ENCODE measurements at places on chromosomes 16 and 17.
A peak's percentile ranks its signal among the peaks of the same experiment; 100 is the strongest.

GRCh38 chr16:78065319-78065718 lies 34.1 kb upstream of the WWOX start:
- H3K27me3 ChIP-seq: no peaks in the 10 kb centered on the region
- no peak overlapping the region for H3K4me3 ChIP-seq
- no peaks in the 10 kb centered on the region for H3K36me3 ChIP-seq
- H3K4me1 ChIP-seq: no peaks in the 10 kb centered on the region
- no peak for DNase-seq

GRCh38 chr17:539066-539465 lies 175.6 kb downstream of the VPS53 start:
- DNase-seq: no peak
- no peak overlapping the region for H3K27ac ChIP-seq

DNA sequence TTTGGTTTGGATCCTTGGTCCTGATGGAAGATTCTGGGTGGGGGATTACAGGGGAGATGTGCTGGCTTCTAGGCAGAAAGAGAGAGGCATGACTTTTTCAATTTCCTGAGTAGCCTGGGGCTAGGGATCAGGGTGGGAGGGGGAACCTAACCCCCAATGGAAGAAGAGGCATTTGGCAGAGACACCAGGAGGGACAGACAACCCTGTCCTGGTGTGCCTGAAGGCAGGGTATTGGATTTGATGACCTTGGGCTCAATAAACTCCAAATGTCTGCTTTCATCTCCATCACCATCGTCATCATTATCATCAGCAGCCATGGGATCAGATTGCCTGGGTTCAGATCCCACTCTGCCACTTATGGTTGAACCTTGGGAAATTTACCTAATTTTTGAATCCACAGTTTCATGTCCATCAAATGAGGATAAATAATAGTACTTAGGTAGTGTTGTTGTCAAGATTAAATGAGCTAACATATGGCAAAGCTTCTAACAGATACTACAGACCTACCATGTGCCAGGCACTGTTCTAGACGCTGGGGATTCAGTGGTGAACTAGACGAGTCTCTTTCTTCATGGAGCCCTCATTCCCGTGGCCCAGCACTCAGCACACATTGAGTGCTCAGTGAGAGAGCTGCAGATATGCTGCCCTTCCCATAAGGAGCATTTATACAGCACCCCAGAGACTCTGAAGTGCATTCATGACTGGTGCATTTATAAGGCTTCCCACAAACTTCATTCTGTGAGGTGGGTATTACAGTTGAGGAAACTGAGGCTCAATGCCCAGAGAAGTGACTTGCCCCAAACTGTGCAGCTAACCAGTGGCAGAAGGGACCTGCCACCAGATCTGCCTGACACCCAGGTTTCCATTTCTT lies 26.8 kb downstream of the IGFBP4 start:
- DNase-seq: no peak
- no peak overlapping the region for H3K4me3 ChIP-seq
- no peaks in the 10 kb centered on the region for H3K27me3 ChIP-seq
- no peak overlapping the region for H3K27ac ChIP-seq

DNA sequence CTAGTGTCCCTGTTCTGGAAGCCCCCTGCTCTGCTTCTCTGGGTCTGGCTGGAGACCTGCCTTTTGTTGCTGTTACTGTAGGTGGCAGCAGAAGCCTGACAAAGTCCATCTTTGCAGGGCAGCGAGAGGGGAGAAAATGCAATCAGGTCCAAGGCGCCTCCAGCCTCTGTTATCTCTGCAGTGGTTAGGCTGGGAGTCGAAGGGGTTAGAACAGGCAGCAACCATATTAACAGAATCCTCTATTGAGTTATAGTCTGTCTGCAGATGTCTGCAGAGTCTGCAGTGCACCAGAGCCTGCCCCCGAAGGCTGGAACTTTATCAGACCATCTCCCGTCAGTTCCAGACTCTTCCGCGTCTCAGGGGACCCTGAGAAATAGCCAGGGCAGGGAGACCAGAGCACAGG lies 404.9 kb upstream of the EEF2KMT start:
- H3K27me3 ChIP-seq: no peaks in the 10 kb centered on the region
- no peaks in the 10 kb centered on the region for H3K36me3 ChIP-seq
- DNase-seq: no peak
- no peak overlapping the region for H3K4me3 ChIP-seq

GRCh38 chr17:17491546-17491988 lies 4.6 kb downstream of the RASD1 start:
- H3K27ac ChIP-seq: no peak overlapping the region
- no peak overlapping the region for H3K4me3 ChIP-seq
- no peaks in the 10 kb centered on the region for H3K27me3 ChIP-seq

- DNase-seq: no peak
- H3K36me3 ChIP-seq: no peaks in the 10 kb centered on the region
- H3K27me3 ChIP-seq: peaks cover 24% of the 10 kb centered on the region
These were observed 20.7 kb upstream of the TVP23A start for GRCh38 chr16:10839279-10839666.

DNA sequence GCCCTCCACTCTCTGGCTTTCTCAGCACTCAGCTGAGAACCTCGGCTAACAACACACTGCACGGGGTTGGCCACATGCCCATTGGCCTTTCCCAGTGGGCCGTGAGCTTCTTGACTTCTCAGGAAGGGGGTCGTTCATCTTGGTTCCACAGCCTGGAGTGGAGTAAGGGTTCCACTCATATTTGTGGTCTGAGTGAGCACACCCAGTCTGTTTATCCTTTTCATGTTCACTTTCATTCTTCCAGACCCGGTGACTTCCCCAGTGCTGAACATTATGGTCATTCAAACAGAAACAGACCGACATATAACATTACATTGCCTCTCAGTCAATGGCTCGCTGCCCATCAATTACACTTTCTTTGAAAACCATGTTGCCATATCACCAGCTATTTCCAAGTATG lies 8.2 kb downstream of the MILR1 start:
- no peaks in the 10 kb centered on the region for H3K4me1 ChIP-seq
- no peaks in the 10 kb centered on the region for H3K36me3 ChIP-seq
- H3K27ac ChIP-seq: no peak overlapping the region
- no peak overlapping the region for H3K4me3 ChIP-seq
- no peaks in the 10 kb centered on the region for H3K27me3 ChIP-seq
- no peak for DNase-seq

DNA sequence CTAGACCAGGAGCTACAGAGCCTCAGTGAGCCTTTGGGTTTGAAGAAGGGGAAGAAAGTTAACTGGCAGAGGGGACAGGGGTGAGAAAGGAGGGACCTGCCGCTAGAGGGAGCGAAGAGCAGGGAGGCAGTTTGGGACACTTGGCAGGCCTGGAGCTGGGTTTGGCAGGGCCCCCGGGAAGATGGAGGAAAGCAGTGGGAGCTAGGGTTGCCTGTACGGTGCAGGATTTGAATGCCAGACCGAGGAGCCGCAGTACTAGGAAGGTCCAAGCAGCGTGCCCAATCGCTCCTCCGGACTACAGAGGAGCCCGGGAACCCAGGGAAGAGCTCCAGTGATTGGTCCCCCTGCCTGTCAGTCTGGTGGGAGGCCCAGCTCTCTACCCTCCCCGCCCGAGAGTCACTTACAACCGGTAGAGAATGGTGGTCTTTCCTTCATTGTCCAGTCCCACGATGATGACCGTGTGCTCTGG lies 1.3 kb downstream of the ARL5C start:
- DNase-seq: no peak
- no peaks in the 10 kb centered on the region for H3K36me3 ChIP-seq
- H3K27ac ChIP-seq: no peak overlapping the region
- H3K27me3 ChIP-seq: peaks cover 16% of the 10 kb centered on the region
- peaks cover 40% of the 10 kb centered on the region for H3K4me1 ChIP-seq

GRCh38 chr17:44210342-44211192 lies 8.9 kb downstream of the UBTF start:
- peaks cover 8% of the 10 kb centered on the region for H3K4me1 ChIP-seq
- H3K27ac ChIP-seq: peak overlapping the region; percentile 69
- DNase-seq: peak; percentile 35
- no peak overlapping the region for H3K4me3 ChIP-seq
- peaks cover 99% of the 10 kb centered on the region for H3K36me3 ChIP-seq

GRCh38 chr17:66548158-66548557 lies 245.7 kb downstream of the PRKCA start:
- H3K4me1 ChIP-seq: no peaks in the 10 kb centered on the region
- no peaks in the 10 kb centered on the region for H3K36me3 ChIP-seq
- H3K27ac ChIP-seq: peak overlapping the region; percentile 1
- H3K27me3 ChIP-seq: no peaks in the 10 kb centered on the region

- peak overlapping the region; percentile 98 for H3K27ac ChIP-seq
- peaks cover 5% of the 10 kb centered on the region for H3K36me3 ChIP-seq
- peak overlapping the region; percentile 99 for H3K4me3 ChIP-seq
- no peaks in the 10 kb centered on the region for H3K27me3 ChIP-seq
These were observed 1.8 kb upstream of the UBTF start for GRCh38 chr17:44221084-44221861.

GRCh38 chr16:82524976-82525375 lies 101.8 kb upstream of the CDH13 start:
- no peak overlapping the region for H3K27ac ChIP-seq
- no peak for DNase-seq
- no peaks in the 10 kb centered on the region for H3K27me3 ChIP-seq
- no peaks in the 10 kb centered on the region for H3K36me3 ChIP-seq
- H3K4me1 ChIP-seq: no peaks in the 10 kb centered on the region
- H3K4me3 ChIP-seq: no peak overlapping the region

DNA sequence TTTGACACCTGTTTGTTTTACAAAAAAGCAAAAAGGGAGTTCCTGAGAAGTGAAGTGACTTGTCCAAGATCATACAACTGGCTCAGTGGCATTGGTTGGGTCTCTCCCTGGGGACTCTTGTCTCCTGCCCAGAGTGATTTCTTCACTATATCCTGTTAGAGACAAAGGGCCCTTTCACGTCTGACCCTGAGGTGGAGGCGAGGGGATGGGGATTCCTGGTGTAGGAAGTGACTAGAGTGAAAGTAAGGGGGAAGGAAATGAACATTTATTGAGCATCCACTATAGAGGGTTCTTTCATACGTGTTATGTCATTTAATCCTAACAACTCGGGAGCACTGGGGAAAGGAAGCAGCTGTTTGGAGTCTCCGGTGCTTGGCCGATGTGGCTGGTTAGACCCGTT lies 9.0 kb downstream of the ITGB3 start:
- H3K27ac ChIP-seq: no peak overlapping the region
- DNase-seq: no peak
- no peaks in the 10 kb centered on the region for H3K4me1 ChIP-seq
- no peaks in the 10 kb centered on the region for H3K36me3 ChIP-seq

GRCh38 chr17:81621494-81622130 lies 15.3 kb downstream of the NPLOC4 start:
- H3K27me3 ChIP-seq: no peaks in the 10 kb centered on the region
- no peak overlapping the region for H3K27ac ChIP-seq
- H3K4me1 ChIP-seq: no peaks in the 10 kb centered on the region
- H3K36me3 ChIP-seq: peaks cover 33% of the 10 kb centered on the region
- no peak overlapping the region for H3K4me3 ChIP-seq
- DNase-seq: no peak

- H3K36me3 ChIP-seq: no peaks in the 10 kb centered on the region
- no peak overlapping the region for H3K4me3 ChIP-seq
- H3K27ac ChIP-seq: no peak overlapping the region
- DNase-seq: no peak
These were observed 15.5 kb upstream of the TFAP4 start for GRCh38 chr16:4288148-4288921.

- no peak for DNase-seq
- H3K27me3 ChIP-seq: no peaks in the 10 kb centered on the region
- H3K36me3 ChIP-seq: peaks cover 12% of the 10 kb centered on the region
- H3K4me3 ChIP-seq: no peak overlapping the region
- no peaks in the 10 kb centered on the region for H3K4me1 ChIP-seq
These were observed 16.5 kb downstream of the MRPS23 start for GRCh38 chr17:57833179-57833939.

GRCh38 chr17:70691150-70691549 lies 521.8 kb downstream of the KCNJ2 start:
- no peak overlapping the region for H3K4me3 ChIP-seq
- no peak for DNase-seq
- H3K36me3 ChIP-seq: no peaks in the 10 kb centered on the region
- no peaks in the 10 kb centered on the region for H3K27me3 ChIP-seq
- H3K4me1 ChIP-seq: no peaks in the 10 kb centered on the region
- no peak overlapping the region for H3K27ac ChIP-seq

DNA sequence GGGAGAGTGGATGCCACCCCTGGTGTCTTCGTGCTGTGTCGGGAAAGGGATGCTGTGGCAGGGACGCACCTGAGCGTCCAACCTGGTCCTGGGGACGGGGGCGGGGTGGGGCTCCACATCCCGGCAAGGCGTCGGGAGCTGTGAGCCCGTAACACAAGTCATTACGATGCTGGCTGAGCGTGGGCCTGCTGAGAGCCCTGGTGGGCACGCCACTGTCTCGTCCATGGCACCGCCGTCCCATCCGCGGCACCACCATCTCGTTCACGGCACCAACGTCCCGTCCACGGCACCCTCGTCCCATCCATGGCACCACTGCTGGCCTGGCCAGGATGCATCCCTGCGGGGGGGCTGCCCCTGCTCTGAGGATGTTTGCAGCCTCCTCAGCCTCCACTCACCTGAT lies 24.1 kb upstream of the GNG13 start:
- DNase-seq: no peak
- H3K36me3 ChIP-seq: no peaks in the 10 kb centered on the region

DNA sequence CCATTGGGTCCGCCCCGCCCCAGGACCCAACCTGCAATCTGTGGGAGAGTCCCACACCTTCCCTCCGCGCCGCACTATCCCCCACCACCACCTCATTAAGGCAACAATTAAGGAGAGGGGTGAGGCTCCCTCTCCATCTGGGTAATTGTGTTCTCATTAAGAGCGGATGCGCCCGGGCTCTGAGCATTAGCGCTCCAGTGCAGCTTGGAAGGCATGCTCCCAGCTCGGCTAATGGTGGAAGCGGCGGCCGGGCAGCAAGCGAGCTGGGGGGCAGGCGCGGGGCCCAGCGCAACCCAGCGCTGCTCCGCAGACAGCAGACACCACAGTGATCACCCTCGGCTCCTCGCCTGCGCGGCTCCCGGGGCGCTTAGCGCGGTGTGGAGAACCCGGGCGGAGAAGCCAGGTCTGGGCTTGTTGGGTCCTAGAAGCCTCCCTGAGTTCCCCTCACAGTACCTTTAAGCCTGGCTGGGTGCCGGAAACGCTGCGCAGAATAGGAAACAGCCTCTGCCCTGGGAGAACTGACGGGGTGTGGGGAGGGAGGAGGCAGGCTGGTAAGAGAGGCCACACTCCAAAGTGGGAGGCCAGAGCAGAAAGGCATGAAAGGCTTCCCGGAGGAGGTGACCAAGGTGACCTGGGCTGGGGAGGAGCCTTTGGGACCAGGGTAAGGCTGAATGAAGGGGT lies 6.4 kb downstream of the CBLN1 start:
- DNase-seq: no peak
- no peak overlapping the region for H3K27ac ChIP-seq
- no peaks in the 10 kb centered on the region for H3K36me3 ChIP-seq
- H3K27me3 ChIP-seq: peaks cover 33% of the 10 kb centered on the region
- H3K4me1 ChIP-seq: peaks cover 4% of the 10 kb centered on the region

- DNase-seq: no peak
- H3K4me3 ChIP-seq: no peak overlapping the region
- no peaks in the 10 kb centered on the region for H3K36me3 ChIP-seq
- no peak overlapping the region for H3K27ac ChIP-seq
- H3K4me1 ChIP-seq: no peaks in the 10 kb centered on the region
These were observed 109.5 kb downstream of the CDH8 start for GRCh38 chr16:61926766-61927165.

- H3K36me3 ChIP-seq: no peaks in the 10 kb centered on the region
- no peaks in the 10 kb centered on the region for H3K4me1 ChIP-seq
- H3K27me3 ChIP-seq: peaks cover 10% of the 10 kb centered on the region
- H3K27ac ChIP-seq: no peak overlapping the region
- H3K4me3 ChIP-seq: no peak overlapping the region
These were observed 133.5 kb upstream of the FOXF1 start for GRCh38 chr16:86376837-86377236.

- peaks cover 93% of the 10 kb centered on the region for H3K27me3 ChIP-seq
- peak overlapping the region; percentile 88 for H3K27ac ChIP-seq
- H3K4me1 ChIP-seq: peaks cover 85% of the 10 kb centered on the region
- no peaks in the 10 kb centered on the region for H3K36me3 ChIP-seq
- DNase-seq: no peak
These were observed 2.7 kb downstream of the HS3ST3B1 start for GRCh38 chr17:14303343-14304221.
